Dorsolateral prefrontal cortex (tissue), 122 donors: ENCODE measurements at places on chromosomes 2 and 18.

GRCh38 chr2:47003641-47004427, 88.2 kb upstream of the MCFD2 start:
- no peak for DNase-seq

GRCh38 chr2:236577481-236578410, 8.1 kb downstream of the ACKR3 start:
- no peak for DNase-seq

DNA sequence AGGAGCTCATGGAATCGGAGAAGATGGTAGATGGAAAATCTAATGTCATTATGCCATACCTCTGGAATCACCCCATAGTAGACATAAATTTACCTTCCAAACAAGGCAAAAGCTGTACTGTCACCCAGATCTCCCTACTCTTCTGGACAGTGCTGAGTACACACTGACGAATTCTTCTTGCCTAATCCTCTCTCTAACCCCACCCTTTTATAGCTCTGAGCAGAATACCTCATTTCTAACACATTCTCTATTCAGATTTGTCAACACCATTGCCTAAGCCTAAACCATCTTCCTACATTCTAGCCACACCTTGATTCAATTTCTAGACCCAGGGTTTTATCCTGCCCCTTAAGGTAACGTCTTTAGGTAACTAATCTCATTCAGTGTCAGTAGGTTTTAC, 321.0 kb upstream of the NRP2 start:
- DNase-seq = no peak

DNA sequence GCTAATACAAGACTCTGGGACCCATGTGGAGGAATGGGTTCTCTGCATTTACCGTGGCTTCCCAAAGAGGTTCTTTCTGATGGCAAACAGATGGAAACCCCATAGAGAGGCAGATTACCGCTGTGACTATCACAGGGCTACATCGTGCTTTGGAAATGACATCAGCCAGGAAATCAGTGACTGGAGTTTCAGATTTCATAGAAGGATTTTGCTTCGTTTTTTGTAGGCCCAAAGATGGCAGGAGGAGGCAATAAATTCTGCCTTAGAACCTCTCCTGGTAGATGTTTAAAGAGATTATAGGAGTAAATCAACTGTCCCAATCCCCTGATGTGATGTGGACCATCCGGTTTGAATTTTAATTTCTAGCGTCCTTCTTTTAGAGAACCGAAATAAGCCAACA, 214.1 kb downstream of the AGPS start:
- DNase-seq = no peak

DNA sequence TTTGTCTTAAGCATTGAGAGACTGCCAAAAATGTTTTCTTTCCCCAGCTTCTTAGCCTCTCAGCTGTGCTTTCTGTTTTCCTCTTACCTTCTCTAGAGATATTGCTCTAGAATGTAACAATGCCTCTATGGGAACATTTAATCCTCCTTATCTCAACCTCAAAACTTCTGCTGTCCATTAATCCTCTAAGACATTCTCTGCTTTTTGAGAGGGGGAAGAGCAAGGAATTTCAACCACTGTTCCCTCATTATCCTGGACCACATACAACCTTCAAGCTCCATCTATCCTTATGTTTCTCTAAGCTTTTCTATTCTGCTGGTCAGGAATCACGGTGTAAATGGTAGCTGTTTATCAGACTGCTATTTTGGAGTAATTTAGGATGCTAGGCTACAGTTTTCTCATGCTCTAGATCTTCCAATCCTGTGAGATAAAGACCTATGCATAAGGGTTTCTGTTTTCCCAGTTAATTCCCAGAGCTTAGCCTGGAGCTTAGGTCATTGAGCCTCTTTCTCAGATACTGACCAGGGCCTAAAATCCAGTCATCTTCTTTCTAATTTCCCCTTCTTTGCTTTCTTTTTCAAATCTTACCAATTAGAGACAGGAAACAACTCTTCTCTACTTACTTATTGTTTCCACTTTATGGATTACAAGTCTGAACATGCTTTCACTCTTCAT, 282.0 kb downstream of the CALCRL start:
- no peak for DNase-seq

DNA sequence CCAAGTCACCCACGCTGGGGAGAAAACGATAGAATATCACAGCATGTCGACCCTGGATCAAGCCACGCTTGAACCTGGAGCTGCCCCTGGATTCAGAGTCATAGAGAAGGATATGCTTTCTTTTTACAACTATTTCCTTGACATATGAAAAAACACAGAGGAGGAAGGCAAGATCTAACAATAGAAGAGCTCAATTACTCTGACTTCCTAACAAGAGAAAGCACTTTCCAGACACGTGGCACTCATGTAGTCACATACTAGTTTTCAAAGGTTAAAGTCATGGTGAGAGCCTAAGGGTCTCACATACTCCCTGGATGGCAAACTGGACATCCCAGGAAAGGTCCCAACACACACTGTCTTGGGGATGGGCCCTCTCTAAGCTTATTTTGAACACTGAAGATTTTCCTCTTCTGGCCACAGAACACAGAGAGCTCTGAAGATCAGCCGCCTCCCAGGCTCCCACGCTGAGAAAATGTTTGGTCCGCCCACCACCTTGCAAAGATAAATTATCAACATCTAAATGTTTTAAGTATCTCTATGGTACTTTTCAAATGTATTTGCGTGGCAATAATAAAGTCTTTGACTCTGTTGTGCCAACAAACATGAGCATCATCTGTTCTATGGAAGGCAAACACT, 4.9 kb downstream of the PXDN start:
- DNase-seq = peak; percentile 15

- DNase-seq = no peak
Measured at GRCh38 chr2:225223301-225223700, 176.2 kb upstream of the NYAP2 start.

DNA sequence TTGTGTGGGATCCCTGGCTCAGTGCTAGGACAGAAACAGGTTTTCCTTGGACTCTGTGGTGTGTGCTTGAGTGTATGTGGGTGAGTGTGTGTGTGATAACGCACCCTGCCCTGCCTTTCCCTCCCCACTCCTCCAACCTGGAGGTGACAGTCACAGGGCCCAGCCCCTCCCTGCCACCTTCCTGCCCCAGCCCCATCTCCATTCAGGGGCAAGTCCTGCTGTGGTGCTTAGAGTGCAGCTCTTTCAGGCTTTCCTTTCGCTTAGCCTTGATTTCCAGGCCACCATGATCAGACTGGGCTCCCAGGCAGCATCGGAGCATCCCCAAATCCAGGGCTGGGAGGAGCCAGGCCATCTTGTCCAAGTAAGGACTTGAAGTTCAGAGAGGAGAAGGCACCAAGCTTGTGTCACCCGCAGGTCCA, 185.2 kb downstream of the ZFP36L2 start:
- no peak for DNase-seq

DNA sequence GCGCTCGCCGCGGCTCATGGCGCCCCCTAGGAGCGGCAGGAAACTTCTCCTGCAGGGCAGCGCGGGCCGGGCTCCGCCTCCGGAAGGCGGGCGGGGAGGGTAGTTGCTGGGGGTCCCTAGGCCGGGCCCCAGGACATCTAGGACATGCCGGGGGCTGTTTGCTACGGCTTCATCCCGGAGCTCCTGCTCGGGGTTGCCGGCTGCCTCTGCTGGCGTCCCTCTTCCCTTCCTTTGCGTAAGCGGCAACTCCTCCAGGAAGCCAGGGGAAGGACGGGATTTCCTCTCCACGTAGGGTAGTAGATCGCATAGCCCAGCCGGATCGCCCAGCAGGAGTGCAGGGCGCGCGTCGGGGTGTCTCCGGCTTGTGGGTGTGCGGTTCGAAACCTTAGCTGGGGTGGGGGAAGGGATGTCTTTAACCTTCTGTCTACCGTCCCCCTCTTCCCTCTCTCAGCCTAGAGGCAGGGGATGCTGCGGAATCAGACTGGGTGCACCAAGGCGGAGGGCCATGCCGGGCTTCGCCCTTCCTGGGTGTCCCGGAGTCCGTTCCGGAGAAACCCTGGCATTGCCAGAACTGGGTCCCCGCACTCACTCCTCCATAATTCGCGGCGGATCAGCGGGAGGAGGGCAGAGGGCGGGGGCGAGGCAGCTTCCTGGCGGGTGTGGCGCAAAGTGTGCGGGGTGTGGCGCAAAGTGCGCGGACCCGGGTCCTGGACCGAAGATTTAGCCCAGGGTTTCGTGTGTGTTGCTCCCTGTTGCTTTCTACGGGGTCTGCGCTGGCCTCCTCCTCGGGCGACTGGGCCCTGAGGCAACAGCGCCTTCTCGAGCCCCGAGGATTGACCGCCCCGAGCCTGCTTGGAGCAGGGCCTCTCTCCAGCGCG, 12.2 kb upstream of the SKOR2 start:
- DNase-seq = no peak

DNA sequence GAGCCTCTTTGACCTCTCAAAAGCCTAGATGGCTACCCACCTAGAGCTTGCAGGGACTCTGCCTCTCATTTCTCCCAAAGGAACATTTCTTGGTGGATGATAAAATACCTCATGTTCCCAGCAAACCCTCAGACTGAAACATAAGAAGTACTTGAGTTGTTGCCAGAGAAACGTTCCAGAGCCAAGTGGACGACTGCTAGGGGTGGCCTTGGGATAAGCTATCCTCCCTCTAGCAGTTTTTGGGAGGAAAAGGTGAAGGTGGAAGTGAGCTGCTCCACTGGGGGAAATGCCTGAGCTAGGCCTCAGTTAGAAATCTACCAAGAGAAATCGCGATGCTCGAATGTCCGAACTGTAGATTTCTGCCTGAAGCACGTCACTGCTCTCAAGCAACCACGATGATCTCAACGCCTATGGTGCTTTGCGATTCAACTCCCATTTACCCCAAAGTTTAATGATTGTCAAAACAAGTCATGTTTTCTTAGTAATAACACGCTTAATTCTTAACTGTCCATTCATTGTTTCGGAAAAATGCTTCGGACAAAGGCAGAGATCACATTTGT, 91.5 kb downstream of the CCBE1 start:
- DNase-seq = no peak

- DNase-seq = no peak
Measured at GRCh38 chr2:85212841-85213240, 79.6 kb downstream of the TCF7L1 start.

DNA sequence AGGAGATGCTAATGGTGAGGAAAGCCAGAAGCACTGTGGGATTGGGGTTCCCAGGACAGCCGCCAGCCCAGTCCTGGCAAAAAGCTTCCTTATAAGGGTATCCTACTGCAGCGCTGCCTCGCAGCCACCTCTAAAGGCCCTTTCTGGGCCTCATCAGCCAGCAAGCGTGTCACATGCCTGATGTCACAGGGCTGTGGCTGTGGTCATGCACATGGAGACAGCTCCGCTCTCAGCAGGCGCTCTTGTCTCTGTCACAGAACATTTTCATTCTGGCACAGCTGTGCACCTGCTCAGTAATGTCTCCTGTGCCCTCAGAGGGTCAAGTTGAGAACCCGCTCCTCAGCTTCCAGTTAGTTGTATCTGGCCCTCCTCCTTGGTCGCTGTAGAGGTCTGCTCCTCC, 17.7 kb upstream of the MAL start:
- DNase-seq = peak; percentile 64

DNA sequence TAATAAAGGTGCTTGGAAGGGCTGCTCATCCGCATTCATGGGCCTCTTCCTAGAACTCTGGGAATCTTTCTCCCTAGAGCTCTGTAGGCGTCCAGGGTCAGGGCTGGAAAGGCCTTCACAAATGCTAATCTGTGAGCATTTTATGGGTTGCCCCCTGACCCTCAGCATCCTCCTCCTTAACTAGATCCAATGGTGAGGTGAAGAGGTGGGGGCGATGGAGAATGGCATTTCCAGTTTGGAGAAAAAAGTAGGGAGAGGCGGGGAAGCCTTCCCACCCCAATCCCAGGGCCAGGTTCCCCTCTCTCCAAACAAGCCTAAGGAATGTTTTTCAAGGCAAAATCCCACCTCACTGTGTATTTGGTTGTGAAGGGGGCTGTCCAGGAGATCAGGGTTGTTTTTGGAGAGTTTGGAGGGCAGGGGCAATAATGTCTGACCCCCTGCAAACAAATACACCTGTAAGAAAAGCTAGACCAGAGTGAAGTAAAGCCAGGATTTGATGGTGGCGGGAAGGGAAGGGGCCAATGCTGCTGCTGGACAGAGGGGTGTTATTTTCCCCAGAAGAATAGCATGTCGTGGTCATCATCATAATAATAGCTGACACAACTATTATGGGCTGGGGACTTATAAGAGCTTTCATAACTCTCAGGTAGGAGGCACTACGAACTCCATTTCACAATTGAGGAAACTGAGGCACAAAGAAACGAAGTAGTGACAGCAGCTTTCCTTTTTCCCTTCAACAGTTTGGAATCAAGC, 1.4 kb upstream of the MYCN start:
- DNase-seq = no peak

DNA sequence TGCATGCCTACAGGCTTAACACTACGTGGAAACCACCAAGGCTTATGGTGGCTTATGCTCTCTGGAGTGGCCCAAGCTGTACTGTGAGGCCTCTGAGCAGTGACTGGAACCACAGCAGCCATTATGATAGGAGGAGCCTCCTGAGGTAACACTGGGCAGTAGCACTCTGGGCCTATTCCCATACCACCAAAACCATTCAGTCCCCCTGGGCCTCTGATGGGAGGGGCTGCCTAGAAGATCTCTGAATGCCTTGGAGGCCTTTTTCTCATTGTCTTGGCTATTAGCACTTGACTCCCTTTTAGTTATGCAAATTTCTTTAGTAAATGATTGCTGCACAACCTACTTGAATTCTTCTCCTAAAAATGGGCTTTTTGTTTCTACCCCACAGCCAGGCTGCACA, 985.0 kb downstream of the DPP10 start:
- no peak for DNase-seq

DNA sequence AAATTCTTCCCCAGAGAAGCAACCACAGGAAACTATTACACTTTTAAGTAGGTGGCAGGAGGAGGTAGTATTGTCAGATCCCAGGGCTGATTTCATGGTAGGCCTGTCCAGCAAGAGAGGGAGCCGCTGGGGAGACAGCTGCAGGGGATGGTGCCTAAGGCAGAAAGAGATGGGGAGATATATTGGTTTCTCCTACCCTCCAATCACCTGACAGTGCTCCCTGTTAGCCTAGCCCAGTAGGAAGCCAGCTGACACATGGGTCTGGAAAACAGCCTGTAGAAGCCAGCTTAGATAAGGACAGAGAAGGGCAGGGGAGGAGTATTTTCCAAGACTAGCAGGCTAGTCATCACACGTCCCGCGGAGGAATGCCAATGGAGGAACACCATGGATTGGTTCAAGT, 8.2 kb upstream of the SPOPL start:
- no peak for DNase-seq

DNA sequence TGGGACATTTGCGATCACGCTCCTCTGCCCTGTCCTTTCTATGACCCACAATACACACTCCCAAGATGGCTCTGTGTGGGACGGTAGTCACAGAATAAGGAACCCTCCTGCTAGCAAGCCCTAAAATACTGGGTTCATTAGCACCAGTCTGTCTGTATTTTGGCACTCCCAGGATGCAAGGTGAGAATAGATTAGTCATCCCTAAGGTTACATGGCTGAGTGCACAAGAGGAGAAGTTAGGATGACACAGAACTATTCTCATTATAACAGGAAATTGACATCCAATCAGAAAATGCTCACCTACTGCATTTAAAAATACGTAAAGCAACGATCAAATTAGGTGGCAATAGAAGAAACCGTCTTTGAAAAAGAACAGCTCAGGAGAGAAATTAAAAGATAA, 590.2 kb downstream of the EPHA4 start:
- no peak for DNase-seq
